ENCODE measurements at places on chromosomes 2 and 18. TPM values are rescaled to one million over a fixed set of nuclear protein-coding genes. Genes with fewer than 3 reads are reported as not detected.
A peak's percentile ranks its signal among the peaks of the same experiment; 100 is the strongest.

Gene MAP3K19
- polyA plus RNA-seq = not detected

- no peak for DNase-seq
Measured at GRCh38 chr2:19746611-19747309, 155.0 kb downstream of the TTC32 start.

DNA sequence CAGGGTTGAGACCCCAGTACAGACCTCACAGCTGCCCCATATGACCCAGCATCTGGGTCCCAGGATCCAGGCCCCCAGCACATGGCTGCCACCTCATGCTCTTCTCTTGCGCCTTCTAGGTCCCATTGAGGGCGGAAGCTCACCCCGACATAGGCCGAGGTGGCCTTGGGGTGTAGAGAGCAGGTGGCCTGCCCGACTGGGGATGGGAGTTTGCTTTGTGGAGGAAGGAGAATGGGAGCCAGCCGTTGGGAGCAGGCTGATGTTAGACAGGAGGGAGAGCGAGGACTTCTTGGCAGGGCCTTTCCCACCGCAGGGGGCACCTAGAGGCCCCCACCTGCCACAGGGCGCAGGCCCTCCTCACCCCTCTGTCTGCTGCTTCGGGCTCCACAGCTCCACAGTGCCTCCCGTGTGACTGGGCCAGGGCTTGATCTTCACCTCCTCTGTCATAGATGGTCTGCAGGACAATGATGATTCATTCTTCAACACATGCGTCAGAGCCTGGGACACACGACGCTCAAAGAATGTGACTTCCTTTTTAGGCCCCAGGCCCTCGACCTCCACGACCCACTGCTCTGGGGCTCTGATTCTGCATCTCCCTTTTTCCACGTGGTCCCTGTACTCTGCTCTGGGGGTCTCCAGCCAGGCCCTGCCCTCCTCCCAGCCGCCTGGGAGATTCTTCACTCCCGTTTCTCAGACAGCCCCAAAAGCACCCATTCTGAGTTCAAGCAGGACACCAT, 86.6 kb upstream of the ODC1 start:
- DNase-seq = no peak

Gene CRYGC
- polyA plus RNA-seq = not detected

DNA sequence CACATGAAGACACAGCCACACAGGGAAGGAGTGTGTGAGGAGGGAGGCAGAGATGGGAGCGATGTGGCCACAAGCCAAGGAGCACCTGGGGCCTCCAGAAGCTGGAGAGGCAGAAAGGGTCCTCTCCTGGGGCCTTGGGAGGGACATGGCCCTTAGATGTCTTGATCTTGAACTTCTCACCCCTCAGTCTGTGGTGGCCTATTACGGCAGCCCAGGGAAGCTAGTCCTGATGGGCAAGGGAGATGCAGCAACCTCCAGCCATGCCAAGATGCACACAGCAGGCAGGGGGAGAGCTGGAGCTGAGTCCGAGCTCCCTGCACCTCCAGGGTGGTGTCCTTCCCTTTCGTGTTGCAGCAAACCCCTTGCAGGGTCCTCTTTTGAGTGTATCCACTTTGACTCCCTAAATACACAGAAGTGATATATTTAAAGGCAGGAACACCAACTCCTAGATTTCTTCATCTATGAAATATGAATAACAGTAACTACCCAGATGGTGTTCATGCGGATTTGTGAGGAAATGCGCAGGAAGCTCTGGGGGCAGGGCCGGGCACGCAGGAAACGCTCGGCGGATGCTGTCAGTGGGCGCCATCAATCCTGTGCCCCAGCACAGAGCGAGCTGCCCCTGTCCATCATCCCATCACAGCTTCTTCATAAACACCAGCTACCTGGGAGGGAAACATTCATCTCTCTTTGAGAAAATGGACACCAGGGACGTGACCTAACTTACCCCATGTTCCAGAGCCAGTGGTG, 230.4 kb upstream of the MYT1L start:
- no peak for DNase-seq

Gene LGALSL
- 4.9 TPM for polyA plus RNA-seq

Gene MC5R
- polyA plus RNA-seq = not detected

GRCh38 chr2:118805064-118805690, 42.3 kb downstream of the EN1 start:
- no peak for DNase-seq

- DNase-seq = peak; percentile 50
Measured at GRCh38 chr2:54482715-54483114, 26.6 kb downstream of the SPTBN1 start.

DNA sequence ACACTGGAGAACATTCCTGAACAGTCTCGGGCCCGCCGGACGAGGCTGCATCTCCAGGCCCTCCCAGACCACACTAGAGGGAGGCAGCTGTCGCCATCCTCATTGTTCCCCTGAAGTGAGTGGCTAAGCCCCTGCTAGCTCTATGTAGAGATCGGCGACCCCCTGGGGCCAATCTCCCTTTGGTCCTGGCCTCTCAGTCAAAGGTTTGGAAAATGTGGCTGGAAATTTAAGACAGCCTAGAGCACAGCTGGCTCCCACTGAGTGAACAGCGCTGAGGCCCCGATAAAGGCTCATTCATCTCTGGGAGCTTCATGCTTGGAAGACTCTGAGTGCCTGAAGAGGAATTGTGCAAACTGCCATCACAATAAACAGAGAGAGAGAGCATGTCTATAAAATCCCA, 360.3 kb downstream of the CLIP4 start:
- no peak for DNase-seq

DNA sequence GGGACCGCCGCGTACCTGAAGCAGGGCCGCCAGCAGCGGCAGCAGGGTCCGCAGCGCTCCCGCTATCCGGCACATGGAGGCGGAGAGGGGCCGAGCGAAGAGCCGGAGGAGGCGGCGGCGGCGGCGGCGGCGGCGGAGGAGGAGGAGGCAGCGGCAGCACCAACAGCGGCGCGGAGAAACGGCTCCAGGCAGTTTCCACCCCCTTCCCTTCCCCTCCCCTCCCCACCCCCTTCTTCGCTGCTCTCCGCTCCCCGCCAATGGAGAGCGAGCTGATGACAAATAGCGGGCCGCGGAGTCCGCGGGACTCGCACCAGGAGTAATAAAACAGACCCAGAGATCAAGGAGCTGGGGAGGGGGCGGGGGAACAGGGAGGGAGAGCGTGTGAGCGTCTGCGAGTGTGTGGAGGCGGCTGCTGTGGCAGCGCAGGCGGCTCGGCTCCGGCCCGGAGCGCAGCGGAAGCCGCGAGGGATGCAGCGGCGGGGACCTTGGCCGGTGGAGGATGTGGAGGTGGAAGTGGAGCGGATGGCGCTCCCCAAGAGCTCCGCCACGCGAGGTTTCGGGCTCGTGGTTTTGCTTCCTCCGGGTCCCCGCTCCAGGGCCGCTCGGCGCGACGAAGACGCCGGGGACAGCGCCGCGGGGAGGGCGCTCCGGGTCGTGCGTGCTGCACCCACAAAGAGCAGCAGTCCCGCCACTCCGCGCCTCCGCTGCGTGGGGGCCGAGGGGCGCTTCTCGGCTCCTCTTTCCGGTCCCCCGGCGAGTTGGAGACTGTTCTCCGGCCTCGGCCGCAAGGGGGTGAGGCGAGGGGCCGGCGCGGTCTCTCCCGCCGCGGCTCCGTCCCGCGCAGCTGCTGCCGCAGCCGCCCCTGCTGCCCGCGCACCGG, at the start of gene CDH2:
CDH2 (minus strand) TSS at position 183 of the 880 bp plus-strand sequence; CDS start at position 75, 108 bp downstream.
- DNase-seq = no peak

Gene C2orf78
- not detected for polyA plus RNA-seq

GRCh38 chr18:12848405-12848804, 35.6 kb downstream of the PTPN2 start:
- no peak for DNase-seq

- DNase-seq = no peak
Measured at GRCh38 chr18:48265328-48265727, 143.9 kb downstream of the ZBTB7C start.

- DNase-seq = no peak
Measured at GRCh38 chr18:30352551-30353168, 689.9 kb downstream of the DSC3 start.

Gene PLGLB2
- polyA plus RNA-seq = 1.2 TPM
